ENCODE measurements at places on chromosomes 7 and 10. TPM values are rescaled to one million over a fixed set of nuclear protein-coding genes. Genes with fewer than 3 reads are reported as not detected.

DNA sequence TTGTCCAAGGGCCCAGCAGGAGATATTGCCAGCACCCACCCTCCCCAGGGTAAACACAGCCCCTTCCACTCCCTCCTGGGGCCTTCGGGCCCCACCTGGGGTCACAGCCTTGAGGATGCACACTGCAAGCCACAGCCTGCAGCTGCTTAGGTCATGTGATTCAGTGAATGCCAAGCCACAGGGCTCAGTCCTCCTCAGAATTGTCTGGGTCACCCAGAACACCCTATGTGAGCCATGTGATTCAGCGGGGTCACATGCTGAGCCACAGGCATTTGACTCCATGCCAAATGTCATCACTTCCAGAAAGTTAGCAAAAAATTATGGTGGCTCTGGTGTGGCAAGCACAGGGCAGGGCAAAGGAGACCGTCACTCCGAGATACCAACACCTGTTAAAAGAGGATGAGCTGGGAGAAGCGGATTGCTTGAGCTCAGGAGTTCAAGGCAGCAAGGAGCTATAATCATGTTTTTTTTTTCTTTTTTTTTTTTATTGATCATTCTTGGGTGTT lies 17.2 kb upstream of the PSAP start:
- DNase-seq, result peak; percentile 72

ST8SIA6 gene
- total RNA-seq, result 0.33 TPM

- DNase-seq, result no peak
Observed at GRCh38 chr7:101129603-101130117, 2.8 kb downstream of the SERPINE1 start.

DNA sequence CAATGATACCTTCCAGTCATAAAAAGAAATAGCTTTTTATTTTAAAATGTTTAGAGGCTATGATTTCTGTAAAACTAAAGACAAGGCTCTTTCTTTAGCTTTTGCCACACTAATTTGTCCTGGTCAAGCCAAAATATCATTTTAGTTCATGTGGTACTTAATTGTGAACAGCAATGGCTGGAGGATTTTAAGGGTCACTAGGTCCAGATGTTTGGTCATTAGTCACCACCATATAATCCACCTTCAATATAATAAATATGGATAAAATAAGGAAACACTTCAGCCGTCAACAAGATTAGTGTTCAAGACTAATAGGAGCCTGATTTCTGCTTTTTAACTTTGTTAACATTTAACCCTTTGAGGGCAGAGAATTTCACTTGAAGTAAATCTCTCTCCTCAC lies 50.0 kb upstream of the HGF start:
- no peak for DNase-seq

CLCN1 gene
- total RNA-seq, result not detected

ADGRA1 gene
- total RNA-seq, result not detected

GRCh38 chr7:84076219-84076618 lies 118.4 kb downstream of the SEMA3A start:
- no peak for DNase-seq
